ENCODE measurements at places on chromosomes 7 and 10.

DNA sequence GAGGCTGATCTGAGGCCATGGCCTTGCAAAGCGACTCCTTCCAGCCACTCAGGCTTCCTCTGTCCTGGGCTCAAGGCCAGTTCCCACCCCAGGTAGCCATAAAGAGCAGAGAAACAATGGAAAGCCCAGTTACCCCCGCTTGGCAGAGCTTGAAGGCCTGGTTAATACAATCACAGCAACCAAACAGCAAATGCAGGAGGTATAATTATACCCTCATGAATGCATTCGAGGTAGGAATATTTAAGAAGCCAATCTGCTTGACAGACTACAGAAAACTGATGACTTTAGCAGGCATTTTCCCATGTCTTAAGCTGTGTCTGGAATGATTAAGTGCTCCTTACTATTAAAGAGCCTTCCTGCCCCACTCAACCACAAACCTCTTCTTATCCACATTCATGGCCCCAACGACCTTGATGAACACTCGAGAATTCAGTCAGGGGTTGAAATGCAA lies 114.1 kb upstream of the MACROH2A2 start:
- no peak for DNase-seq

DNA sequence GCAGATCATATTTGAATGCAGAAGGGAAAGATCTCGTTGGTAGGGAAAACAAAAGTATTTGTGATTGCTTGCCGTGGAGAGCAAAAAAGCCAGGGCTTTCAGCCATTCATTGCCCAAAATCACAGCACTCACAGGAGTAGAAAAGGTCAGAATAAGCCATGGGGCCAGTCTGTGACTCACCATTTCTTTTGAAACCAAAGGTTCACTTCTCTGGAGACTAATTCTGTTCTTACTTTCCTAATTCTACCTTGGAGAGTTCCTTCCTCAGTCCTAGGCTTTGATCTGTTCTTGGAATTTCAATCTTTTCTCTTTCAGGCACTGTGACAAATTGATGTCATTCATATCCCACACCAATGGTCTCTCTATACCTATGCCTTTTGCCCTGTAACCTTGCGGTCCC lies 54.1 kb upstream of the FAM180A start:
- no peak for DNase-seq

GRCh38 chr7:155878250-155878649 lies 66.0 kb upstream of the SHH start:
- no peak for DNase-seq

DNA sequence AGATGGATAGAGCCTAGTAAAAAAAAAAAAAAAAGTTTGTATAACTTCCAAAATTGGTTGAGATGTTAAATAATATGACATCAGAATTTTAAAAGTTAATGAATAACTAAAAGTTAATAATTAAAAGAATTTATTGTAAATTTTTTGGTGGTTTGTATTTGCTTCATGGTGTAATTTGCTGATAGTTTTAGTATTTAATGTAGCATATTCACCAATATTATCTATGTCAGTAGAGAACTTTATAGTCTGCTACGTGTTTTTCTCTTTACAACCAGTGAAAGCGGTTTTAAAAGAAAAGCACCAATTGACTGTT lies 51.8 kb upstream of the STEAP4 start:
- DNase-seq: no peak

DNA sequence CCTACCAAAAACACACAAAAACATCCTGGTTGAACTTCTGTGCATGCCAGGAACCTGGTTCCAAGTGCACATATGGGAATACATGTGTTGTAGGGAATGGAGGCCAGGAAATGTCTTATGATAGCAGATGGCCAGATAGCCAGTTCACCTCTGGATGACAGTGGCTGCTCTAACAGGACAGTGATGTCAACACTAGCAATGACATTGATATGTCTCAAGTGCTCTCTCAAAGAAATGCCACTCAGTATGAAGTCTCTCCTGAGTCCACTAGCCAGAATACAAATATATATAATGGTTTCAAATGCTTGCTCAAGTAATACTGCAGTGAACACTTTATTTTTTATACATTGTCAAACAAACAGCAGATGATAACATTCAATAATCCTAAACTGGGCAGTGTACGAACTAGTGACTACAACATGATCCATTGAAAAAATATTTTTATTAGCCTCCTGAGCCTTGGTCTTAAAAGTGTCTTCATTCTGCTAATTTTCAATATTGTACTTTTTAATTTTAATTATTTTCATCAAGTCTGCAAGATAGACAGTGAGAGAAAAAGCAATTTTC lies 26.0 kb upstream of the PCDH15 start:
- DNase-seq: no peak

DNA sequence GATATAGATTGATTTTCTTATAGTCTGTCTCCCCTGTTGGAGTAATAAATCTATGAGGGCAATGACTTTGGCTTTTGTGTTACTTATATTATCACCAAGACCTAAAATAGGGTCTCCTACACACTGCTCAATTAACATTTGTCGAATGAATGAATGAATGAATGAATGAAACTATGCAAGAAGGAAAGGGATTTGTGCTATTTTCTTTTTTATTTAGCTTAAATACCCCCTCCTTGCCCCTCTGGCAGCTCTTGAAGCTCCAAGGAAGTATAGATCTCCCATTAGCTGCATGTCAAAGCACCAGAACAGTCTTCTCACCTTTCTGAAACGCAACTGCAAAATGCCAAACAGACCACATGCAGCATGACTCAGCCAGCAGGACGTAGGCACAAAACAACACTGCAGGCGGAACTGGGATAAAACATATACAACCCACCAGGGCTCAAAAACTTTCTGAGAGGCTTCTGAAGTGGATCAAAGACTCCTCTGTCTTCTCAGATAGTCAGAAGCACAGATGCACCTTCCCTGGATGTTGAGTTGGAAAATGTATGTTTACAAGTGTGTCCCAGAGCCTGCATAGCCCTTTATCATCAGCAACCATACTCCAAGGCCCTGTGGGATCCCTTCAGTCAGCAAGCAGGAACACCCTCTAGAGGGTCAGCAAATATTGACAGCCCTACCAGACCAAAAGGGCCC lies 187.8 kb downstream of the NPSR1 start:
- DNase-seq: peak; percentile 30

DNA sequence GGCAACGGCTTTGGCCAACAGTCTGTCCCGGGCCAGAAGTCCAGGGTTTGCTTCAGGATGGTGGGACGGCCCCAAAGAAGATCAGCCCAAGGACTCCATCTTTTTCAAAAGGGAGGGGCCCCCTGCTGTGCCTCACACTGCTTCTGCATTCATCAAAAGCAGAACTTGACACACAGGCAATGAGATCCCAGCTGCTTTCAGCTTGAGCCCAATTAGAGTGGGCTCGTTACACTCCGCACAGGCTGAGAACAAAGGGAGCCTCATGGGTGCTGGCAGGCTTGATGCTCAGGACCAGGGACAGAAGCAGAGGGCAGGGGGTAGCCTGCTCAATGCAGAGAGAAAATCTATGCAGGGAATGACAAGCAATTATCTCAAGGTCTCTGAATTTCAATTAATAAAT lies 45.5 kb downstream of the VOPP1 start:
- no peak for DNase-seq

- no peak for DNase-seq
Measured at GRCh38 chr10:106973288-106973687, 191.2 kb downstream of the SORCS1 start.

DNA sequence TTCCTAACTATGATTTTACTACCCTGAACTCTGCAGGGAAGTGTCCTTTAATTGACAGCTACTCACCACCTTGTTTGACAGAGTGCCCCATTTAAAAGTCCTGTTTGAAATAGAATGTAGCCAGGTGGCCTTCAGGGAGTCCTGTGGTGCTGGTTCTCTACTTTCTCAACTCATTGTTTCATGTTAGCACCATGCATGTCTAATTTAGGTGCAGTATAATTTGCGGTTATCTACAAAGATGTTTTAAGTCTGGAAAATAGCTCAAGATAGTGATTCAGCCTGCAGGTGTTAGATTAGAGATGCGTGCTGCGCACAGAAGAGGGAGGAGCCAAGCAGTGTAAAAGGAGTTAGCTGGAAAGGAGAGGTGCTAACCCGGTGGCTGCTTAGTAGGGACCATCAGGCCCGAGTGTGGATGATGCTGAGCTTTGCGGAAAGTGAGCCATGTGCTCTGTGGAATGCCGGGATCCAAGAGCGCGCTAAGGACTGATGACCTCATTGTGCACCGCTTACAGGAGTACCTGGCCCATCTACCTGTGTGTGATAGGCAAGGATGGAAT lies 1.2 kb downstream of the CCM2 start:
- DNase-seq: peak; percentile 36

DNA sequence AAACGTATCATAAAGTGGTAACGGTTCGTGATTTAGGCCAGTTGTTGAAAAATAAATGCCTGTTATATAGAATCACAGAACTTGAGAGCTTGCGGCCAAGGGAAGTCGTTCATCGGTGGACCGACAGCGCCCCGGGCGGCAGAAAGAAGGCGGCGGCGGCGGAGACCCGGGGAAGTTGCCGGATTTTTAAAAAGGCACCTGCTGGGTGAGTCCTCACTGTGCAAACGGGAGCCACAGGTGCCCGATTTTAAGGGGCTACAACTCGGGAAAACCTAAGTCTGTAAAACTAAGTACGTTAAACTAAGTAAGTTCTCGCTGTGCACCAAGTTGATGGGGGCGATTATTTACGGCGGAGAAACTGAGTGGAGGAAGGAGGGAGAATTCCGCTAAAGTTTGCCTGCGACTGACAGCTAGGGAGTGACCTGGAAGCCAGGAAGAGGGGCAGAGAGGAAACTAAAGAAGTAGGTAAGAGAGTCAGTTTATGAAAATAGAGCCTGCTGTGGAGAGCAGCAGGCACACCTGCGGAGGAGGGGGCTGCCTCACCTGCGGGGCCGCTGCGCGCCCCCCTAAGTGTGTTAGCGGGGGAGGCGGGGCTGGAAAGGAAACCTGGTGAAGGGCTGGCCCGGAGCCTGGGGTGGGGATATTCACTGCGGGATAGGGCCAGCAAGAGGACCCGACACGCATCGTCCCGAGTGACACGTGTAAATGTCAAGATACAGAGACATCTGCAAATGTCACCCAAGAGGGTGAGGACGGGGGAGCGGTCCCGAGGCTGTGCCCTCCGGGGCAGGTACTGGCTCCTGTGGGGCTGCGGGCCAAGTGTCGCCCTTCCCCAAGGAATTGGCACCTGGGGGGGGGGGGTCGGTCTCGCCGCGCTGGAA lies 996 bp downstream of the ADAM12 start:
- no peak for DNase-seq
